Endothelial cell (in vitro differentiated cells): ENCODE measurements at places on chromosomes 2 and 18. TPM values are rescaled to one million over a fixed set of nuclear protein-coding genes. Genes with fewer than 3 reads are reported as not detected.
A peak's percentile ranks its signal among the peaks of the same experiment; 100 is the strongest.

DNA sequence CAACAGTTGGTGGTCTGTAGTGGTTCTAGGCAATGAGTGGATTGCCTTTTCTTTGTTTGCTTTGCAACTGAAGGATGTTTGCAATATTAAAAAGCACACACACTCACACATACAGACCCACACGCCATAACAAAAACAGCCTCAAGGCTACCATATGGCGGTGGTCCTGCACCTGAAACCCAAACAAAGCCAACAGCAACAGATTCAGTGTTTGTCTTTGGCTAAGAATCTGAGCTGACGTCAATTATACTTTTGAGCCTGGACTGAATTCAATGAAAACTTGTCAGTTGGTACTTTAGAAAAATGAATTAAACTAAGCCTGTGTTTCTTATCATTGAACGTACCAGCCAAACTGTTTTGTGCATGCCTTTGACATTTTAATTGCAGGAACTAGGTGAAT lies 65.0 kb upstream of the NYAP2 start:
- no peak for DNase-seq

Gene UGT1A10
- total RNA-seq: not detected

Gene RAB27B
- 0.41 TPM for total RNA-seq

GRCh38 chr2:136049991-136050920 lies 64.8 kb upstream of the DARS1 start:
- no peak for DNase-seq

Gene FAM110C
- total RNA-seq: 0.08 TPM

Gene ZNF514
- 16.2 TPM for total RNA-seq

GRCh38 chr18:61322265-61322873 lies 10.9 kb upstream of the CDH20 start:
- peak; percentile 90 for DNase-seq

DNA sequence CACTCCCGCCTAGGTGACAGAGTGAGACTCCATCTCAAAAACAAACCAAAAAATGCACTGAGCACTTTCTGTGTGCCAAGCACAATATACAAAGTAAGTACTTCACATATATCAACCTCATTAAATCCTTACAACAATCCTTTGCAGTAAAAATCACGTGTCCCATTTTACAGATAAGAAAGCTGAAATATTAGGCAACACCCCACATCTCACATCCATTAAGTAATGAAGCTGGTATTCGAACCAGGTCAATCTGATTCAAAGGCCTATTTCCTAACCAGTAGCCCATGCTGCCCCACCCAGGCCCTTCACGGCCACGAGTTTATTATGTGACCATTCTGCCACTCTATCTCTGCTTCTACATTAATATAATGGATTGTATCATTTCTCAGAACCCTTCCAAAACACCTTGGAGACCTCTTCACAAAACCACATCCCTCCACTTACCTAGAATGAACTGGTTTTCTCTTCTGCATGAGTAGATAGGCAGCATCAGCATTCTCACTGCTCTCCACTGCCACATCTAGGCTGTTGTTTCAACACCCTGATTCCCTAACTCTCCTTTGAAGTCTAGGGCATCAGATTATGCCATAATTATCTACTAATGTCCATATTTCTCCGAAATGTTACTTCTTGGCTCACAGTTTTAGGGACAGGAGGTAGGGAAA lies 3.1 kb upstream of the EXOC6B start:
- DNase-seq: no peak

DNA sequence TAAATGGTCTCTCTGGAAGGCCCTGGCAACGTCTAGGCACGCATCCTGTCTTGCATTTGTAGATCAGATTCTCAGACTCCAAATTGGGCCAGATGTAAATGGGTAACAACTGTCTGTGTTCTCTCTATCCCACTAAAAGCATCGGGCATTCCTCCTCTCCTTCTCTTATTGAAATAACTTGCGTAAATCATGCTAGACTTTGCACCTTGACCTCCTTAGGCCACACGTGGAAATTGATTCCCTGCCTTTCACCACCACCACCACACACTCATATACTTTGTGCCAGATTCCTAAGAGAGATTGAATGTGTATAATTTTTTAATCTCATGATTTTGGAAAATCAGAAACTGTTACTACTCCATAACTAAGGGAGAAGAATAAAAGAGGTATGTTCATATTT lies 21.3 kb downstream of the MAPRE3 start:
- no peak for DNase-seq

DNA sequence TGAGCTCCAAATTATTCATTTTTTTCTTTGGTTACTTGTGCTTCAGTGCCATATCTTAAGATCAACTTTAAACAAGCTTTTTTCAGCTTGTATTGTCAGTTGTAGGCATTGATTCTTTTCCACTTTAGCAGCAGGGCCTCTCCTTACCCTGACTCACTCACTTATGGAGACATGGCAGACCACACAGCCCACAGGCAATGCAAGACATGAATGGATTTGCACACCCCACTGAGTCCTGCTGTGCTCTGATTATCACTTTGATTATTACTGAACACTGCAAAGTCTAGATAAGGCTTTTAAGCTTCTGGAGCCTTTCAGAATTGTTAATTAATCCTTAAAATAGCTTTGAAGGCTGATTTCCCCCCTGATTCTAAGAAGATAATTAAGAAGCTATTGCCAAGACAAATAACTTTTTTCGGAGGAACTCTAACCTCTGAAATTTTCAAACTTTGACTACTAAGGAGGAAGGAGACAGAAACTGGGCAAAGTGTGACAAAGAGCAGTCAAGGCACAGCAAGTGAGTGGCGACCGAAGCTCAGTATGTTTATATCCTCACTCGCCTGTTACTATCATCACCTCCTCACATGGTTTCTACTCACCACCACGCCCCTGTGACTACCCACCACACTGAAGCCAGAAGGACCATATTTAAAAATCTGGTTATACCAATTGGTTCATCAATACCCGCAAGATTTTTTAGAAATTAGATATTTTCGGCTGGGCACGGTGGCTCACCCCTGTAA lies 43.3 kb downstream of the CACNB4 start:
- no peak for DNase-seq

DNA sequence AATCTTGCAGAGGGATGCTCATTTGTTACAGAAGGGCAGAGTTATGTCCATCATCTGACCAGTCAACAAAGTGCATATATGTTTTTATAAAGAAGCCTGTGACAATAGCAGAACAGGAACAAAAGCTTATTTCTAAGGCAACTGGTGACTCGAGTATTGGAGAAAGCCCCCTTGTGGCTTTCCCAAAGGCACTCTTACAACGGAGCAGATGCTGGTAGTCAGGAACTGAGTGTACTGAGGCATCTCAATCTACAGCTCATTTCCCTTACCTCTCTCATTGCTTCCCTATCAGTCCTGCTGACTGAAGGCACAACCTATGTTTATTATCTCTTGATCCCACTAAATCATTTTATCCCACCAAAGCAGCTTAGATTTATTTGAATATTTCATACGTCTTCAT lies 557.1 kb upstream of the CHAC2 start:
- DNase-seq: no peak

- DNase-seq: no peak
Measured at GRCh38 chr2:217798743-217799562, 203.8 kb downstream of the TNS1 start.

Gene IL1F10
- total RNA-seq: not detected

Gene TANC1
- total RNA-seq: 84.1 TPM

GRCh38 chr18:22267225-22267624 lies 97.8 kb downstream of the GATA6 start:
- no peak for DNase-seq

DNA sequence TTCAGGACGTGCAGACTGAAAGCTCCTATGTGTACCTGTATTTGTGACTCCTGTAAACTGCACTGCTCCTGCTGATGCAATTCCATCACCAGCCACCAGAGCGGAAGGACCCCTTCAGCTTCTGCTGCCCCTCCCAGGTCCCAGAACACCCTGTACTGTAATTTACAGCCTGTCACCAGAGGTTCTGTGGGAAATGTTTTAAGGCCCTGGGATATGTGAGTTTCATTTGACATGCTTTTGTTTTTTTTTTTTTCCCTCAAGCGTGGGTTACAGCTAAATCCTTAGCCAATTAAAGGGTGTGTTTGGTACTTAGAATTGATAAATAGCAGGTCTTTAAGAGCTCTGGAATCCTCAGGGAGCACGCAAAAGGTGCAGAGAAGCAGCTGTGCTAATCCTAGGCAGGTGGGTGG lies 79.4 kb downstream of the KCTD1 start:
- DNase-seq: peak; percentile 55

Gene EPB41L5
- total RNA-seq: 78.0 TPM

GRCh38 chr2:206846981-206847834 lies 81.8 kb downstream of the FASTKD2 start:
- DNase-seq: no peak

Gene SERPINB10
- total RNA-seq: not detected

DNA sequence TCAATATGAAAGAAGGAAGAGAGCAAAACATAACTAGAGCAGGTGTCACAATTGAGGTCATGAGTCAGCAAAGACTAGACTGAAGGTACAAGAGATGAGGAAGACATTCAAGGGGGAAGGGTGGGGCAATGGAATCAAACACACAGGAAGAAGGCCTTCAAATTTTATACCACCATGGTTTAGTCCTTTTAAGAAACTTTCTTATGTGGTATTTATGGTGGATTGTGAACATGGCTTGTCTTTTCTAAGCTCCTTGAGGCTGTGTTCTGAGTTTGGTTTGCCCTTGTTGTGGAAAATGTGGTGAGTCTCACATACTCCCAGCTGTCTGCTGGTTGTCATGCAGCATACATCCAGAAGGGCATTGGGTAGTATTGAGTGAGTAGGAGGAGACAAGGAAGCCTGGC lies 62.1 kb downstream of the NABP1 start:
- no peak for DNase-seq

GRCh38 chr18:58186258-58186948 lies 142.4 kb downstream of the NEDD4L start:
- DNase-seq: no peak

Gene TUBA3D
- not detected for total RNA-seq

GRCh38 chr2:238102865-238103264 lies 2.7 kb downstream of the ESPNL start:
- no peak for DNase-seq

DNA sequence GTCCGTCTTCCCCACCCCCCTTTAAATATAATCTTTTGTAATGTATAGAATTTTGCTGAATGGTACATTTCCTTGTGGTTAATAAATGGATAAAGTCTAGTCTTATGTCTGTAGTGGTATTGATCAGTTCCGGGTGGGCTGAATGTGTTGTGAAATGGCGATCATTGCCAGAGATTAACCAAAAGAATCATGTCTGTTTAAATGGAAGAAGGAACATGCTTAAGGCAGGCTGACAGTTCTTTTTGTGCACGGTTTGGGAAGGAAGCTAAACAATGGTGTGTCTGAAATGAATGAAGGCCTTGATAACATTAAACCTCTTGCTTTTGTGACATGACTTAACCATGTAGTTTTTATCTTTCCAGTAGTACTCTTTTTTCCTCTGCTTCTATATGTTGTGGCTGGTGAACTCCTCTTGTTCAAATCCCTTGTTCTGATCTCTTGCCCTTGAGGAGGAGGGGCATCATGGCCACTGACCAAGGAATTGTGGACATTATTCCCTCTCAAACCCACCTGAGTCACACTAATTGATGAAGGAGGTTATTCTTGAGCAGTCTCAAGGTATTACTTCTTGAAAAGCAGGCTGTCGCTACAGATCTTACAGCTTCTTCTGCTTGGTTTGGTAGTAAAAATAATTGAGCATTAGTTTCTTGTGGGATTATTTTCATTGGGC lies 1.7 kb downstream of the ACVR2A start:
- no peak for DNase-seq

DNA sequence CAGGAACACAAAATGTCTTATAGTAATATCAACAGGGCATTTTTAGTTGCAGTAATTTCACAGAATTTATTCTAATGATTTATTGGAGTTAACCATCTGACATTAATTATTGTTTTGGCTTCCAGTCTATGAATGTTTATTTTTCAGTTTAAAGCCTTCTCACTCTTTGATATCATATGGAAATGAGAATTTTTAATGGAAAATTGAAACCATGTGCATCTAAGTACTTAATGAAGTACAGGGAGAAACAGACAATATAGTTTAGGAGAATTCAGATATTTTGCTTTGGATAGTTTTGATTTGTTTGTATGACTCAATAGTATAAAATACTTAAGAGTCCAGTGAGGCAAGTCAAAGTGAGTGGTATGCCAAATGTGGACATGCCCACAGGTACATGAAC lies 126.1 kb downstream of the OLA1 start:
- DNase-seq: no peak

Gene ABHD1
- total RNA-seq: 0.31 TPM

DNA sequence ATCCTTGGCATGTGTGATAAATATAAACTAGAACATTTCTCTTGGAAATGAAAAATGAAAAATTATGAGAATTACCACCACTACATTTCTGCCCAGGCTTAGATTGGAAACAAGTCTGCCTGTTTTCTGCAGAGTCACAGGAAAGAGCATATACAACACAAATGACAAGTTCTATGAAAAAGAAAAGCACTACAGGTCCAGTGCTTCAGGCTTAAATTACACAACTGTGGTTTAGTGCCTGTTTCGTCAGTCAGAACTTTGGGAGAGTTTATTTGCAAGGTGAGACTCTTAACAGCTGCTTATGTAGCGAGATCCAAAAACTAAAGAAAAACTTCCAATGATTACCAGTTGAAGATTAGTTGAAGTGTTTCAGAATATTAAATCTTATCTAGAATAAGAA lies 68.9 kb downstream of the RTN4 start:
- no peak for DNase-seq

Gene CCDC85A
- total RNA-seq: 16.4 TPM

Gene LTBP1
- total RNA-seq: 327 TPM

Gene RPRM
- 6.4 TPM for total RNA-seq

DNA sequence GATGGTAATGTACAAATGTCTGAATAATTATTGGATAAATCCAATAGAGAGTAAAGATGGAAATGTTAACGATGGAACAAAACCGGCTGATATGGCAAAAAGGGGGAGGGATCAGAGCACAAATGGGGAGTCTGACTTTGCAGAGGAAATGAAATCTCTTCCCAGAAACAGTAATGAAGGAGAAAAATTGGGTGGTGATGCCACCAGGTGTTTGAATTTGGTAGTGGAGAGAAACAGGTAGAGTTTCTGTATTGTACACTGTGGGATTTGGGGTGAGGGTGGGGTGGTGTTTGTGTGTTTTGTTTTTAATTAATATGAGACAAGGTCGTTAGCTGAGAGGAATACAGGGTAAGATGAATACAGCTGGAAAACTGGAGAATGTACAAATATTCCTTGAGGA lies 20.4 kb upstream of the XDH start:
- DNase-seq: no peak
